ENCODE measurements at places on chromosomes 1 and 21. TPM values are rescaled to one million over a fixed set of nuclear protein-coding genes. Genes with fewer than 3 reads are reported as not detected.

- H3K27ac ChIP-seq = no peak overlapping the region
- DNase-seq = no peak
- H3K4me1 ChIP-seq = no peaks in the 10 kb centered on the region
- no peak overlapping the region for H3K4me3 ChIP-seq
- no peaks in the 10 kb centered on the region for H3K36me3 ChIP-seq
- H3K27me3 ChIP-seq = no peaks in the 10 kb centered on the region
Observed at GRCh38 chr1:48309564-48310082, 87.1 kb downstream of the SLC5A9 start.

DNA sequence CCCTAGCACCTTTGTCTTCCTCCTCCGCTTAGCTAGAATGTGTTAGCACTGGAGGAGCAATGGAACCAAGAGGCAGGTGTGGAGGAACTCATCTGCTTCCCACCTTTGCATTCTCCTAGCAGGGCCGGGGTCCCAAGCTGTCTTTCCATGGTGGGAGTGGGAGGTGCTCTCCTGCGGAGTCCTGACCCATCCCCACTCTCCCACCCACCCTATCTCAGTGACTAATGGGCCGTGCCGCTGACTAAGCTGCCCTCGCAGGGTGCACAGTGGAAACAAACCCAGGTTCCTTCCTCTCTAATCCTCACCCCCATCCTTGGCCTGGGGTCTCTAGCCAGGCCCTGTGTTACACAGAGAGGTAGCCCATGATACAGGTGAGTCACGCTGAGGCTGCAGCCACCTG lies 177.5 kb downstream of the HIVEP3 start:
- no peak overlapping the region for H3K4me3 ChIP-seq
- H3K4me1 ChIP-seq = no peaks in the 10 kb centered on the region
- no peak overlapping the region for H3K27ac ChIP-seq

The IGSF3 gene
- total RNA-seq = 0.42 TPM

The UBE2U gene
- not detected for total RNA-seq

The CACNA1E gene
- 0.09 TPM for total RNA-seq
